T-helper 22 cell (primary cell): ENCODE measurements at places on chromosomes 1 and 21.

- DNase-seq: no peak
Observed at GRCh38 chr1:206445116-206445515, 25.2 kb upstream of the IKBKE start.

GRCh38 chr1:7899741-7900140 lies 40.9 kb downstream of the TNFRSF9 start:
- DNase-seq: no peak

GRCh38 chr1:24822887-24823286 lies 77.6 kb downstream of the CLIC4 start:
- DNase-seq: no peak

GRCh38 chr1:14149431-14149830 lies 449.1 kb upstream of the KAZN start:
- no peak for DNase-seq

DNA sequence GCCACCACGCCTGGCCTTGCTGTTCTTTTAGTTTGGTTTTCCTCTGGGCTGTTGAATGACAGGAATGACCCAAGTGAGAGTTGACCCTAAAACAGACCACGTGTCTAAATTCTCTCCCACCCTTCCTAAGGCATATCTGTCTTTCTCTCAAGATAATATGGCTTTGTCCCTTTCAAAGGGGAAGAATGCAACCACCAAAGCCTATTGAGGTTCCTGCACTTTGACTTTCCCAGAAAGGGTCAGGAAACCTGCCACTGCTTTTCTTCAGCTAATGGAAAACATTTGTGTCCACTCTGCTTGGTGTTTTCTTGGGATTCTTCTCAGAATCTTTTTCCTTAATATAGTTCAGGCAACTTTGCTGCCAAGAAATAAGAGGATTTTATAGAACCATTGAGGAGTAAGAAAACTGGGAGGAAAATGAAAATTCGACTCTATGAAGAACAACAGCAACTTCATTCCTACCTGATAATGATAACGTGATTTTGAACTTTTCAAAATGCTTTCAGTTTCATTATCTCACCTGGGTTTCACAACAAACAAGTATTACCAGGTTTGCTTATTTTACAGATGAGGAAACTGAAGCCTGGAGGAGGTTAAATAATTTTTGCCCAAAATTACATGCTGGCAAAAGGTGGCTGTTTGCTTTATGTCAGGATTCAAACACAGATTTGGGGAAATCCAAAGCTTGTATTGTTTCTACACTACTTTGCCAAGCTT lies 6.9 kb downstream of the PLPP3 start:
- no peak for DNase-seq

DNA sequence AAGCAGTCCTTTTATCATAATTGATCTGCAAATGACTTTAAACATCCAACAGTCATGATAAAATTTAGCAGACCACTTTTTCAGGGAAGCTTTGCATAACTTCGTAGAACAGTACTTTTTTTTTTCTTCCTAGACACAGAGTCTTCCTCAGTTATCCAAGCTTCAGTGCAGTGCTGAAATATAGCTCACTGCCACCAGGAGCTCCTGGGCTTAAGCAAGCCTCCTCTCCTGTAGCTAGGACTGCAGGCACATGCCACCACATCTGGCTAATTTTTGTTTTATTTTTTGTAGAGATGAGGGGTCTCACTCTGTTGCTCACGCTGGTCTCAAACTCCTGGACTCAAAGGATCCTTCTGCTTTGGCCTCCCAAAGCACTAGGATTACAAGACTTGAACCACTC lies 3.8 kb downstream of the F13B start:
- DNase-seq: no peak

- DNase-seq: no peak
Observed at GRCh38 chr1:176785056-176785455, 322.1 kb downstream of the PAPPA2 start.
